GM04504 (cell line): ENCODE measurements at places on chromosomes 5 and 9.

- no peak for DNase-seq
Observed at GRCh38 chr5:35854248-35854647, 2.4 kb upstream of the IL7R start.

GRCh38 chr9:121289026-121289771, 21.2 kb downstream of the GSN start:
- DNase-seq = no peak

- DNase-seq = no peak
Observed at GRCh38 chr5:54619731-54620130, 102.2 kb downstream of the SNX18 start.

DNA sequence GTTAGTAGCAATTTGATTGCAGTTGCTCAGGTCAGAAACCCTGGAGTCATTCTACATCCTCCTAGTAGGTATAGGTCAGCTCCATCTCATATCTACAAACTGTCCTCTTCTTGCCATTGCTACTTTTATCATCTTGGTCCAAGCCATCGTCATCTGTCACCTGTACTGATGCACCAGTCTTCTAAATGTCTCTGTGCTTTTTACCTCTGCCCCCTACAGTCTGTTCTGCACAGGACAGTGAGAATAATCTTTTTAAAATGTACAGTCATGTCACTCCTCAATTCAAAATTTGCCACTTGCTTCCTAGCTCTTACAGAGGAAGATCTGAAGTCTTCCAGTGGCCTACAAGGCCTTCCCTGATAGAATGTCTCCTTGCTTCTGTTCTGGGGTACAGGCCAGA, 6.8 kb downstream of the NNT start:
- no peak for DNase-seq
